Type B pancreatic cell (in vitro differentiated cells): ENCODE measurements at places on chromosomes 13 and 19. TPM values are rescaled to one million over a fixed set of nuclear protein-coding genes. Genes with fewer than 3 reads are reported as not detected.

The CFAP97D2 gene
- total RNA-seq: not detected in 2 replicates

The ZNF841 gene
- total RNA-seq: 27.7 and 35.7 TPM in 2 replicates

The MAMSTR gene
- total RNA-seq: 2.0 and 3.6 TPM in 2 replicates

The ADAMTSL5 gene
- total RNA-seq: 3.4 and 10.6 TPM in 2 replicates

The ZNF181 gene
- 6.5 and 8.5 TPM in 2 replicates for total RNA-seq

The KCNC3 gene
- 9.5 and 11.2 TPM in 2 replicates for total RNA-seq

GRCh38 chr13:103140001-103140671 is 73.9 kb upstream of the SLC10A2 start:
- no peaks in the 10 kb centered on the region for H3K27me3 ChIP-seq
- no peaks in the 10 kb centered on the region for H3K36me3 ChIP-seq
- no peak overlapping the region for H3K4me3 ChIP-seq
- DNase-seq: no peak

DNA sequence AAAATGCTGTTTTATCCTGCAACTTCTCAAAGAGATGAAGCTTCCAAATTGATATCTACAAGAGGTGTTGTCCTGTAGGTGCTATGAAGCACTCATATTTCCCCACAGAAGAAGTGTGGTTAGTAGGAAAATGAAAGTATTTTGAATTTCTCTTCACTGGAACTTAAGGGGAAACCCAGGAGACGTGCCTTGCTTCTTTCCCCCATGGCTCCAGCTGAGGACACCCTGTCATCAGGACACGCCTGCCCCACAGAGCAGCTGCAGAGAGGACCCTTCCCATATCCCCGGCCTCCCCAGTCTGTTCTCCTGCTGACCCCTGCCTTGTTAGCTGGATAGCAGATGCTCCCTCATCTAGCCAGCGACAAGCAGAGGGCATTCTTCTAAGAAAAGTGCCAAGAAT is 371.3 kb downstream of the COG6 start:
- H3K4me3 ChIP-seq: no peak overlapping the region
- peaks cover 4% of the 10 kb centered on the region for H3K4me1 ChIP-seq
- H3K27me3 ChIP-seq: no peaks in the 10 kb centered on the region
- DNase-seq: no peak
- no peak overlapping the region for H3K27ac ChIP-seq

DNA sequence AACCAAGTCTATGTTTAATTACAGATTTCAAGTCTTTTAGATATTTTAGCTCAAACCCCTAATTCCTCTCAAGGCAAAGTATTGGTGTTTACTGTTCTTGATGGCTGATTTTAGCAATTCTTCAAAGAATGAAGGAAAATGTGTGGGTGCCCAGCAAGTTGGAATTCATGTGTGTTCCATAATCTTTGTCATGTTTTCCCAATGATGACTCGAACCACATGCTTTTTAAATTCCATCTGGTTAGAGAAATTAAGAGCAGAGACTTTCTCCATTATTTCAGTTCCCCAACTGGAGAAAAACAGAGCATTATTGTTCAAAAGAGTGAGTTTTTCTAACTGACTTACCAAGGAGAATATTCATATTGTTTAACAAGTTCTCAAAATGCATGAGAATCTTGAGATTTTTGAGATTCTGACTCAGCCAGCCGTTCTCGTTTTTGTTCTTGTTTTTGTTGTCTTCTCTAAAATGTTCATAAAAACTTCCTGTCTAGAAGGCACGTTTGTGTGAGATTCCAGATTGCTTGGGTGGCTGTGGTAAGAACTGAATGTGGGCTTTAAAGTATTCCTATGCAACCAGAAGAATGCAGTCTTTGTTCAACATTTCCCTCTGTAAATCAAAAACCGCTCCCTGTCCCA is 404.7 kb downstream of the IRS2 start:
- no peak for DNase-seq
- H3K36me3 ChIP-seq: no peaks in the 10 kb centered on the region
- H3K27ac ChIP-seq: no peak overlapping the region
- H3K4me3 ChIP-seq: no peak overlapping the region

DNA sequence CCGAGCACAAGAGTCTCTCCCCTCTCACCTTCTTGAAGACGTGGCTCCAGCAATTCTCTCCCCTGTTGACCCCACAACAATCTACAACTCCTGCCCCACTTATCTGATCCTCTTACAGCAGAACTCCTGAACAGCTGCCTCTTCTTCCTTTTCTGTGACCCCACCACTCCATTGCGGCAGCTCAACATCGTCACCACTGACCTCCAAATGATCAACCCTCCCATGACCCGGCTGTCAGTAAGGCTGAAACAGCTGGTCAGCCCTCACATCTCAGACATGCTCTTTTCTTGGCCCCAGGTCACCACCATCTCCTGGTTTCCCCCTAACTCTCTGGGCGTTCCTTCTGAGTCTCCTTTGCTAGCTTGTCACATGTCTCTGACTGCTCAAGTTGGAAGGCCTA is 1.8 kb downstream of the EXOSC5 start:
- no peak for DNase-seq
- peak overlapping the region; percentile 48 for H3K27ac ChIP-seq
- H3K27me3 ChIP-seq: no peaks in the 10 kb centered on the region
- peaks cover 26% of the 10 kb centered on the region for H3K4me1 ChIP-seq
- H3K4me3 ChIP-seq: peak overlapping the region; percentile 47
- no peaks in the 10 kb centered on the region for H3K36me3 ChIP-seq

DNA sequence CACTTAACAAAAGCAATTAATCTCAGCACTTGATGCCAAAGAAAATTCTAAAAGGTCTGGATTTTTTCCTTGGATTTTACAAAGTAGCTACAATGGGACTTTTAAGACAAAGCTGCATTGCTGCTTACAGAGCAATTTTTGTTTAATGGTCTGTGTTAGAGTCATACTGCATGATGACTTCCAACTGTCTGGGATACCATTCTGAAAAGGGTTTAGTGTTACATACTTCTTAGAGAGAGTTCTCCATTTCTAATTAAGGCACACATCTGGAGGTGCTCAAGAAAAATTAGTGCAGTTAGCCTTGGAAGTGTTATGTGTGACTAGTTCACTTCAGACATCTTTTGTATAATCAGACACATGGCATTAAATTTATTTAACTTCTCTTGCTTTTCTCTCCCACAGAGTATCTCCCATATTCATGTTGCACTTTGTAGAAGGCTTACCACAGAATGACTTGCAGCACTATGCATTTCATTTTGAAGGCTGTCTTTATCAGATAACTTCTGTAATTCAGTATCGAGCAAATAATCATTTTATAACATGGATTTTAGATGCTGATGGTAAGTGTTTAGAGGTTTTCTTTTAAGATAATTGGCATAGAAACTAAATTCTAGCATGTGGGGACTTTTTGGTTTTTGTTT is 35.1 kb downstream of the USPL1 start:
- no peak overlapping the region for H3K27ac ChIP-seq
- no peak for DNase-seq
- H3K4me1 ChIP-seq: peaks cover 16% of the 10 kb centered on the region
- H3K27me3 ChIP-seq: no peaks in the 10 kb centered on the region
- H3K4me3 ChIP-seq: no peak overlapping the region
- H3K36me3 ChIP-seq: peaks cover 44% of the 10 kb centered on the region

DNA sequence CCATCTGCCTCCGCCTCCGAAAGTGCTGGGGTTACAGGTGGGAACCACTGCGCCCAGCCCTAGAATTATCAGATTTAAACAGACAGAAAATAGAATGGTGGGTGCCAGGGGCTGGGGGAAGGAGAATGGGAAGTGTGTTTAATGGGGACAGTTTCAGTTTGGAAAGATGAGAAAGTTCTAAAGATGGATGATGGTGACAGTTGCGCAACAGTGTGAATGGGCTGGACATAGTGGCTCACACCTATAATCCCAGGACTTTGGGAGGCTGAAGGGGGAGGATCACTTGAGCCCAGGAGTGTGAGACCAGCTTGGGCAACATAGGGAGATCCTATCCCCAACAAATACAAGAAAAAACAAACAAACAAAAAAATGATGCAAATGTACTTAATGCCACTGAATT is 15.9 kb downstream of the KANK2 start:
- H3K27ac ChIP-seq: no peak overlapping the region
- H3K27me3 ChIP-seq: no peaks in the 10 kb centered on the region
- H3K4me3 ChIP-seq: no peak overlapping the region
- no peaks in the 10 kb centered on the region for H3K4me1 ChIP-seq
- peaks cover 15% of the 10 kb centered on the region for H3K36me3 ChIP-seq
- no peak for DNase-seq

- H3K36me3 ChIP-seq: no peaks in the 10 kb centered on the region
- peaks cover 33% of the 10 kb centered on the region for H3K27me3 ChIP-seq
- no peak for DNase-seq
- no peak overlapping the region for H3K27ac ChIP-seq
- no peaks in the 10 kb centered on the region for H3K4me1 ChIP-seq
These were observed 324.3 kb downstream of the TEX29 start for GRCh38 chr13:111644750-111645149.

DNA sequence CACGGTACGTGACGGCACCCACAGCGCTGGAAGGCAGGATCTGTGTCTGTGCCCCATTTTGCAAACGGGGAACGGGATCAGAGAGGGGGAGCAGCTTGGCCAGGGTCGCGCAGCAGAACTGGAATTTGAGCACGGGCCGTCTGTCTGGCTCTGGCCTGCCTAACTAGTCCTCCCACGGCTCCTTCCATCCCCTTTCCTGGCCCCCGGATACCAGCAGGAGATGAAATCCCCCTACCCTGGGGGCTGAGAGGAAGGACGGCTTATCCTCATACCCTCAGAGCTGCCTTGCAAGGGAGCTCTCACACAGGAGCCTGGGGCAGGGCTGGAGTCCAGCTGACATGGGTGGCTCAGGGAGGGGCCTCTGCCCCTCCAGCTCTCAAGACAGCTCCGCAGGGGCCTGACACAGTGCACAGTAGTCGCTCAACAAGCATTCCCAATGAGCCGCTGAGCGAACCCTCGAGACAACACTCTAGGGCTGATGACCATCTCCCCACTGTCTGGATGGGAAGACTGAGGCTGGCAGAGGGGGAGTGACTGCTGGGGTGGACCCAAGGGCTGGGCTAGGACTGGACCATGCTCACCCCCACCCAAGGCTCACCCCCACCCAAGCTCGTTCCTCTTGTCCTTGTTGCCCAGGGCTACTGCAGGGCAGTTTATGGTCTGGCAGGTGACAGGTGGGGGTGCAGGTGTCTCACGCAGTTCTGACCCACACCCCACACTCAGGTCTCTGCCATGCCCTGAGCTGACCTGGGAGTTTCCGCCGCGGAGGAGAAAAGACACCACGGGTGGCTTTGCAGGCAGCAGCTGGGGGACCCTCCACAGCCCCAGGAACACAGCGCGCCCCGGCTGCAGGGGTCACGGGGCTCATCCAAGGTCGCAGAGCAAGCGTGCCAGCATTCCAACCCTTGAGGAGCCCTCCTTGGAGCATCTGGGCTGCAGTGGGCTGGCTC is 4.0 kb downstream of the ZBTB7A start:
- H3K27me3 ChIP-seq: no peaks in the 10 kb centered on the region
- H3K27ac ChIP-seq: peak overlapping the region; percentile 85
- peaks cover 4% of the 10 kb centered on the region for H3K4me1 ChIP-seq
- no peaks in the 10 kb centered on the region for H3K36me3 ChIP-seq

DNA sequence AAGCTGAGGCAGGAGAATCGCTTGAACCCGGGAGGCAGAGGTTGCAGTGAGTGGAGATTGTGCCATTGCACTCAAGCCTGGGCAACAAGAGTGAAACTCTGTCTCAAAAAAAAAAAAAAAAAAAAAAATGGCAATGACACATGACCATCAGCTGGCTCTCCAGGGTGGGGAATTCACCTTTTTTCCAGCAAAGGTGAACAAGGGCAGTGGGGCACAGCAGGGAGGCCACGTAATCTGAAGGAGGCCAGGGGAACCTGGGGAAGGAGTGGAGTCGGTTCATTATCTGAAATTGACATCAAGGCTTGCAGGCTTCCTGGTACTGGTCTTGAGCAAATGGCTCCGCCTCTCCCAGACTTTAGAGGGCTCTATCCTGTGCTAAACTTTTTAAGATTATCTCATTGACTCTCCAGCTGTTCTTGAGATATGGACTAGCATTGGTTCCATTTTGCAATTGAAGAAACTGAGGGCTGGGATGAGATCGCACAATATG is 28.1 kb downstream of the KEAP1 start:
- no peaks in the 10 kb centered on the region for H3K36me3 ChIP-seq
- H3K27ac ChIP-seq: no peak overlapping the region
- H3K4me3 ChIP-seq: no peak overlapping the region
- no peak for DNase-seq

- no peak overlapping the region for H3K4me3 ChIP-seq
- peak; percentile 66 for DNase-seq
- peaks cover 4% of the 10 kb centered on the region for H3K4me1 ChIP-seq
These were observed 1.9 kb downstream of the CCNP start for GRCh38 chr19:40224342-40225150.

DNA sequence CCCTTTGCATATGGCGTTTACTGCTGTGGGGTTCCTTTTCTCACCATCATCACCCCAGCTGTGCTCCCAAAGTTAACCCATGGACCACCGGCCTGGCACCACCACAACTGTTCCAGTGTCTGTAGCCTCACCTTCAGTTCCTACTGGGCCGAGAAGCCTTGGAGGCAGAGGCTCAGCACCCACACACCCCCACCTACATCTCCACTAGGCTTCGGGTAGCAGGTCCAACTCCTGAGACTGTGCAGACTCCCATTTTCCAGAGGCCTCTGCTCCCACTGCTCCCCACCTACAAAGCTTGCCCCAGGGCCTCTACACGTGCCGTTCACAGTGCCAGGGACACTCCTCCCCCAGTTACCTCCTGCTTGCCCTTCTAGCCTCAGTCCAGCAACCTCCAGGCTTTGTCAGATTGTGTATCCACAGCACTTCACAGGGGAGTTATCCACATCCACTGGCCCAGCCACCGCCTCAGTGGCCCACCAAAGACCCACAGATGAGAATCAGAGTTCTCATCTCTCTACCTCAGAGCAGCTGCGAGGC is 14.1 kb downstream of the SLC27A5 start:
- H3K36me3 ChIP-seq: no peaks in the 10 kb centered on the region
- no peak for DNase-seq
- H3K4me1 ChIP-seq: peaks cover 14% of the 10 kb centered on the region
- H3K4me3 ChIP-seq: peak overlapping the region; percentile 44
- H3K27me3 ChIP-seq: no peaks in the 10 kb centered on the region
- H3K27ac ChIP-seq: no peak overlapping the region

DNA sequence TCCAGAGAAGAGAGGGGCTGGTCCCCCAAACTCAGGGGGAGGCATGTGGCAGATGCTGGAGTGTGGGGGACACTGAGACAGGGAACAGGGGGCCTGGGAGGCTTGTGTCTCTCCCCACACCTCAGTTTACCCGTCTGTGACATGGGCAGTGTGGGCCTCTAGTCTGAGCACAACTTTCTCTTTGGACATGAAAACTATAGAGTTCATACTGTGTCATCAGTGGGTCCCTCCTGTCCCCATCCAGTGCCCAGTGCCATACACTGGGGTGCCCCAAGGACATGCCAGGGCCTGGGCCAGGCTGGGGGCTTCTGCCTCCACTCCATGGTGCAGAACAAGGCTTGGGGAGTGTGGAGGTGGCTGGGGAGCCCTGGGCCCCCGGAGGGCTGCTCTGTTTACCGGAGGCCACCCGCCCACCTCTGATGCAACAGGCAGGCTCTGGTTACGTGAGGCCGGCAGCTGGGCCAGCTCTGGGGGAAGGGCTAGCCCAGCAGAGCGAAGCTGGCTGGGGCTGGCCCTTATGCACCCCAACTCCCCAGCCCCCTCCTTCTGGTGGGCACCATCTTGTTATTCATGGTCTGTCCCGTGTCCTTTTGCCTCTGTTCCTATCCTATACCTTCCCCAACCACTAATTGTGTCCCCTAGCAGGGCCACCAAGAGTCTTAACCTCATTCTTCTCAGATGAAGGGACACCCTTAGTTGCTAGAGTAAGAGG is 1.9 kb upstream of the MEF2B start:
- no peak for DNase-seq
- H3K4me1 ChIP-seq: peaks cover 9% of the 10 kb centered on the region
- H3K4me3 ChIP-seq: no peak overlapping the region
- no peaks in the 10 kb centered on the region for H3K36me3 ChIP-seq

GRCh38 chr19:28289295-28290063 is 923.5 kb downstream of the UQCRFS1 start:
- DNase-seq: no peak
- peaks cover 3% of the 10 kb centered on the region for H3K36me3 ChIP-seq
- H3K27me3 ChIP-seq: peaks cover 15% of the 10 kb centered on the region
- H3K4me1 ChIP-seq: peaks cover 40% of the 10 kb centered on the region
- peak overlapping the region; percentile 72 for H3K27ac ChIP-seq
- H3K4me3 ChIP-seq: peak overlapping the region; percentile 69
